Caco-2 (cell line): ENCODE measurements at places on chromosomes 3 and 15. TPM values are rescaled to one million over a fixed set of nuclear protein-coding genes. Genes with fewer than 3 reads are reported as not detected.
A peak's percentile ranks its signal among the peaks of the same experiment; 100 is the strongest.

GRCh38 chr3:126743350-126743749, 39.3 kb downstream of the CHCHD6 start:
- no peaks in the 10 kb centered on the region for H3K36me3 ChIP-seq
- no peaks in the 10 kb centered on the region for H3K27me3 ChIP-seq
- DNase-seq, result no peak
- peaks cover 30% of the 10 kb centered on the region for H3K4me1 ChIP-seq
- no peak overlapping the region for H3K4me3 ChIP-seq

ZNF502 gene
- total RNA-seq, result 2.0 TPM in 2 replicates

FSIP1 gene
- 1.3 and 2.1 TPM in 2 replicates for total RNA-seq

DNA sequence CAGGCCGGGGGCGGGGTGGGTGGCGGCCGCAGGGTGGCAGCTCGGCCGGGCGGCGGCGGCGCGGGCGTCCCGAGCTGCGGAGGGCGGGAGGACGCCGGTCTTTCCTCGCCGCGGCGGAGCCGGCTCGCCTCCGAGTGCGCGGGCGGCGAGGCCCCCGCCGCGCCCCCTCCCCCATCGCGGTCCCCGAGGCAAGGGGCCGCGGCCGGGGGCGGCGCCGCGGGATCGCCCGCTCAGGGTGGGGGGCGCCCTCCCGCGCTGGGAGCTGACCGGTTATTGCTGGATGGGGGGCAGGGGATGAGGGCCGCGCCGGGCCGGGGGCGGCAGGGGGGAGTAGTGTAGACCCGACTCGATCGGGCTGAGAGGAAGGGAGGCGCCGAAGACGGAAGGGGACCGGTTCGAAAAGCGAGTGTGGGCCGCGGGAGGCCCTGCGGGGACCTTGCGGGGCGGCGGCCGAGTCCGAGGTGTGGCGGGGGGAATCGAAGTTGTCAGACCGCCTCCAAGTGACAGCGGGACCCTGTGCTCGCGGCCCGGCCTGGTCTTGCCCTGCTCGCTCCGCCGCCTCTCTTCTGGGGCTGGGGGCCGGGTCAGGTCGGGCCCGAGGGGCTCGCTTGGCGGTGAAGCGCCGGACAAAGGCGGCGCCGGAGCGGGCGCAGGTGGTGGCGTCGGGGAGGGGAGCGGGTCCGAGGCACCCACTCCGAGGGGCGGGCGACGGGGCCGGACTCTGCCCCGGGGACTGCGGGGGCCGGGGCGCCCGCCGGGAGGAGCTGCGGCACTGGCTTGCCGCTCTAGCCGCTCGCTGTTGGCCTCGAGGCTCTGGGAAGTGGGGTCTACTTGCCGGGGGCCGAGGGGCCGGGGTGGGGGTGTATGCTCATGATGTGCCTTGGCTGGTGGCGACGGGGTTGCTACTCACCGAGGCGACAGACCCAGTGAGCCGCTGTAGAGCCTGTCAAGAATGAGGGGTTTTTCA, 1.1 kb downstream of the BAHD1 start:
- H3K4me3 ChIP-seq, result peak overlapping the region; percentile 67
- peaks cover 15% of the 10 kb centered on the region for H3K4me1 ChIP-seq
- no peak overlapping the region for H3K27ac ChIP-seq
- DNase-seq, result no peak

DNA sequence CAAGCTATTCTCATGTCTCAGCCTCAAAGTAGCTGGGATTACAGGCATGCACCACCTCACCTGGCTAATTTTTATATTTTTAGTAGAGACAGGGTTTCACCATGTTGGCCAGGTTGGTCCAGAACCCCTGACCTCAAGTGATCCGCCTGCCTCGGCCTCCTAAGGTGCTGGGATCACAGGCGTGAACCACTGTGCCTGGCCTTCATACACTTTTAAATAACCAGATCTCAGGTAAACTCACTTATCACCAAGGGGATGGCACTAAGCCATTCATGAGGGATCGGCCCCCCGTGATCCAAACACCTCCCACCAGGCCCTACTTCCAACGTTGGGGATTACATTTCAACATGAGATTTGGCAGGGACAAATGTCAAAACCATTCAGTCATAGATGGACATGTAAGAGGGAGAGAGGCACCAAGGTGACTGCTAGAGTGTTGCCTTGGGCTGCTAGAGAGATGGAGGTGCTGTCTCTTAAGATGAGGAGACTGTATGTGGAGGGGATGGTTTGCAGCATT, 13.3 kb upstream of the DOCK3 start:
- H3K27ac ChIP-seq, result no peak overlapping the region
- H3K27me3 ChIP-seq, result no peaks in the 10 kb centered on the region
- H3K4me1 ChIP-seq, result no peaks in the 10 kb centered on the region
- no peak overlapping the region for H3K4me3 ChIP-seq
- no peaks in the 10 kb centered on the region for H3K36me3 ChIP-seq

DNA sequence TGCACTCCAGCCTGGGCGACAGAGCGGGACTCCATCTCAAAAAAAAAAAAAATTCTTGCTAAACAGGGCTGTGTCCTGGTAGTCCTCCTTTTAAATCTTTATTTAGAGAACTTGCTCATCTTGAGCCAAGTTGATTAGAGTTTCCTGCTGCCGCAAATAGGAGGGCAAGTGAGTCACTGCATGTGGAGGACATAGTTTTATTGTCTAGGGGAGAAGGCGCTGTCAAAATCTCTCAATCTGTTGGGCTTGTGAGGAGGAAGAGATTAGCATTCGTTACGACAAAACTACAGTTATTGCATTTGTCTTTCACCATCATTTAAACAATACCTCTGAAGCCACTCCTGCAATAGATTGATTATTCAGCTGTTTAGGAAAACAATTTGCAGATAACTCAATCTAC, 11.5 kb downstream of the MUC4 start:
- no peak for DNase-seq
- H3K4me1 ChIP-seq, result no peaks in the 10 kb centered on the region
- H3K4me3 ChIP-seq, result no peak overlapping the region

DNA sequence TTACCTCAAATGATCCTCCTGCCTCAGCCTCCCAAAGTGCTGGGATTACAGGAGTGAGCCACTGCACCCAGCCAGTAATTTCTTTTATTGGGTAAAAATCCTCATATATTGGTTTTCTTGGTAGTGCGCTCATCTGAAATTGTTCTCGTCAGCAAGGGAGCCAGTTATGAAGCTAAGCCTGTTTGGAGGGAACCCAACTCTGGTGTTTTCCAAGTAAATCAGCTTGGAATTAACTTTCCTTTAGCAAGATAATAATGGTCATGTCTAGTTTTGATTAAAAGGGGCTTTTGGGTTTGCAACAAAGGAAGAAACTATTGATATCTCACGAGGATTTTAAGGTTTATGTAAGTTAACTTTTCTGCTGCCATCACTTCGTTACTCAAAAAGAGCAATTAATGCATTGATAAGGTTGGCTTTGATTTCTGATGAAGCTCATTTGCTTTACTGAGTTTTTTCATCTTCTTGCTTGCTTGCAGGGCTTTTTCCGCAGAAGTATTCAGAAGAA, 72.7 kb downstream of the RARB start:
- H3K36me3 ChIP-seq, result no peaks in the 10 kb centered on the region
- no peaks in the 10 kb centered on the region for H3K27me3 ChIP-seq
- H3K27ac ChIP-seq, result no peak overlapping the region
- H3K4me1 ChIP-seq, result no peaks in the 10 kb centered on the region

CPEB1 gene
- 0.82 and 1.6 TPM in 2 replicates for total RNA-seq

DNA sequence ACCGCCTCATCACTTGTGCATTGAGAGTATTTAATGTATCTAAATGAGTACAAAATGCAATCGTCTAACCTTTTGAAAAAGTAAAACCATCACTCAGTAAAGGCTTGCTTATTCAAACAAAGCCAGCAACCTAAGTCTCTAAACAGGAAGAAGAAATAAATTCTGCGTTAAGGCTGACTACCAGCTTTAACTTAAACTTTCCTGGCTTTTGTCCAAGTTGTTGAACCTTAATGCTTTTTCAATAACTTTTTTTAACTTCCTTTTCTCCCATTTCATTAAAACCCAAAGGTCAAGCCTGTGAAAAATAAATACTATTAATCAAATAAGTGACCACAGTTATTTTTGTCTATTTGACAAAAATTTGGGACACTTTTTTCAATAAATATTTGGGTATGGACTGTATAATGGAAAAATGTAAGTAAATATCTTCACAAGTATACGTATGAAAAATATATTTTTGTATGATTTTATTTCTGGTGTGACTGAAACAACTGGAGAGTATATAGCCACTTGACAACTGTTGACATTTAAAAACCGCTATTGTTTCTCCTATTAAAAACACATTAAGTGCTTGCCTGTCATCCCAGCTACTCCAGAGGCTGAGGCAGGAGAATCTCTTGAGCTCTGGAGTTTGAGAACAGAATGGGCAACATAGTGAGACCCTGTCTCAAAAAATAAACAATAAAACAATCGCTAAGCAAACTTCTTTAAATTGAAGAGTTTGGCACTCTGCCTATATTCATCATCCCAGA, 2.9 kb downstream of the KLHL24 start:
- no peak overlapping the region for H3K4me3 ChIP-seq
- no peak for DNase-seq
- no peaks in the 10 kb centered on the region for H3K27me3 ChIP-seq
- no peaks in the 10 kb centered on the region for H3K4me1 ChIP-seq
- H3K27ac ChIP-seq, result no peak overlapping the region

- no peak overlapping the region for H3K27ac ChIP-seq
- no peaks in the 10 kb centered on the region for H3K36me3 ChIP-seq
- no peak overlapping the region for H3K4me3 ChIP-seq
- DNase-seq, result no peak
Observed at GRCh38 chr15:36585774-36586173, 6.3 kb downstream of the CDIN1 start.

- DNase-seq, result no peak
- no peak overlapping the region for H3K4me3 ChIP-seq
- no peaks in the 10 kb centered on the region for H3K27me3 ChIP-seq
- H3K36me3 ChIP-seq, result peaks cover 3% of the 10 kb centered on the region
Observed at GRCh38 chr15:60345598-60345997, 52.2 kb downstream of the ANXA2 start.

DNA sequence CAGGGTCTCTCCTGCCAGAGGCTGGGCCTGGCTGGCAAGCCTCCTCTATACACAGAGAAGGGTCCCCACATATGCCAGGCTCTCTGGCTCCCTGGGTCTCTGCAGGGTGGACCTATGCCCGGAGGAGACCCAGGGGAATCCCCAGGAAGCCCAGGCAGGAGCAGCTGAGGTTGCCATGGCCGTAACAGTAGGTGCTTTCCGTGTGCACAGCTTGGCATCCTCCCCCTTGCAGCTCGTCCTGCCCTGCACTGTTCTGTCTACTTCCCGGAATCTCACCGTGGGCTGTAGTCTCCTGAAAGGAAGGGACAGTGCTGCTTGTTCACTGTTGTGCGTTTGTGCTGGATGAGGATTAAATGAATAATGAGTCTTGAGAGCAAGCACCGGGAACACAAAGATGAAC, 47.8 kb downstream of the DAPK2 start:
- peaks cover 15% of the 10 kb centered on the region for H3K4me1 ChIP-seq
- H3K36me3 ChIP-seq, result no peaks in the 10 kb centered on the region
- H3K27me3 ChIP-seq, result no peaks in the 10 kb centered on the region
- no peak overlapping the region for H3K4me3 ChIP-seq

- no peak overlapping the region for H3K27ac ChIP-seq
- no peak for DNase-seq
- H3K36me3 ChIP-seq, result no peaks in the 10 kb centered on the region
- no peak overlapping the region for H3K4me3 ChIP-seq
- H3K27me3 ChIP-seq, result no peaks in the 10 kb centered on the region
Observed at GRCh38 chr15:93413745-93414144, 324.7 kb upstream of the RGMA start.

GRCh38 chr3:159937561-159938166, 51.0 kb upstream of the IL12A start:
- H3K27me3 ChIP-seq, result no peaks in the 10 kb centered on the region
- H3K4me1 ChIP-seq, result no peaks in the 10 kb centered on the region
- no peak overlapping the region for H3K4me3 ChIP-seq
- H3K36me3 ChIP-seq, result no peaks in the 10 kb centered on the region

- peaks cover 10% of the 10 kb centered on the region; the same call in 1 of the 2 replicates for H3K4me1 ChIP-seq
- no peak for DNase-seq
- H3K27me3 ChIP-seq, result no peaks in the 10 kb centered on the region
- H3K36me3 ChIP-seq, result no peaks in the 10 kb centered on the region
Observed at GRCh38 chr3:50592568-50592967, 19.0 kb downstream of the CISH start.

ZNF860 gene
- total RNA-seq, result 4.7 and 5.9 TPM in 2 replicates

CYP1A2 gene
- total RNA-seq, result not detected in 2 replicates

DNA sequence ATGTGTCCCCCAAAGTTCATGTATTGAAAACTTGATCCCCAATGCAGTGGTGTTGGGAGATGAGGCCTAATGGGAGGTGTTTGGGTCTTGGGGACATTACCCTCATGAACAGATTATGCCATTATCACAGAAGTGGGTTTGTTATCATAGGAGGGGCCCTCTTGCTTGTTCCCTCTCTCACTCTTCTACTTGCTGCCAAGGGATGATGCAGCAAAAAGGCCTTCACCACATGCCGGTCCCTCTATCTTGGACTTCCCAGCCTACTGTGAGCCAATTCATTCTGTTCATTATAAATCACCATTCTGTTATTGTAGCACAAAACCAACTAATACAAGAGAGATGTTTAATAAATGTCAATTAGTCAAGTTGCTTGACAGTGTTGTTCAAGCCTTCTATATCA, 47.2 kb downstream of the FAM227B start:
- no peak overlapping the region for H3K4me3 ChIP-seq
- H3K27ac ChIP-seq, result no peak overlapping the region
- DNase-seq, result no peak
- no peaks in the 10 kb centered on the region for H3K36me3 ChIP-seq
- no peaks in the 10 kb centered on the region for H3K4me1 ChIP-seq

PLOD2 gene
- 49.4 and 53.1 TPM in 2 replicates for total RNA-seq

DNA sequence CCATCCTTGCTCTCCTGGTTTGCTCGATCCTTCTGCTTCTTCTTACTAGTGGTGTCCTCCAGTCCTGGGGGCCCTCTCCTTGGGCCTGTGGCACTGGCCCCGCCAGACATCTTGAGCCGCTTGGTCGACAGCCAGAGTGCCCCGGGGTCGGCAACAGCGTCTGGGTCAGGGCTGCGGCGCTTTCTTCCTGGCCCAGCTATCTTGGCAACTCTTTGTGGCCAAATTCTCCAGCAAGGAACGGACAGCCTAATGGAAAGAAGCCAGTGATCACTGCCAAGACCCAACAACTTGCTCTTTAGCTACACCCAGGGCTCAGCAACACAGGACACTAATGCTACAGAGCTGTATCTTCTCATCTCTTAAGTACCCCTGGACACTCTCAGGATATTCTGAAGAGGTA, 1.6 kb downstream of the USP19 start:
- H3K36me3 ChIP-seq, result peaks cover 11% of the 10 kb centered on the region
- no peak for DNase-seq
- H3K27ac ChIP-seq, result peak overlapping the region; percentile 66
- H3K4me1 ChIP-seq, result peaks cover 9% of the 10 kb centered on the region; the same call in 1 of the 2 replicates
- no peaks in the 10 kb centered on the region for H3K27me3 ChIP-seq

GRCh38 chr3:177629276-177629675, 432.0 kb upstream of the TBL1XR1 start:
- H3K27me3 ChIP-seq, result no peaks in the 10 kb centered on the region
- H3K4me3 ChIP-seq, result no peak overlapping the region
- peaks cover 4% of the 10 kb centered on the region for H3K4me1 ChIP-seq

- no peak for DNase-seq
- no peak overlapping the region for H3K27ac ChIP-seq
- H3K36me3 ChIP-seq, result no peaks in the 10 kb centered on the region; the same call in 1 of the 2 replicates
- H3K27me3 ChIP-seq, result no peaks in the 10 kb centered on the region
- no peak overlapping the region for H3K4me3 ChIP-seq
Observed at GRCh38 chr15:90640862-90641261, 76.3 kb upstream of the BLM start.

CCR8 gene
- not detected in 2 replicates for total RNA-seq
